NAMALWA (cell line): ENCODE measurements at places on chromosomes 5 and 9.

DNA sequence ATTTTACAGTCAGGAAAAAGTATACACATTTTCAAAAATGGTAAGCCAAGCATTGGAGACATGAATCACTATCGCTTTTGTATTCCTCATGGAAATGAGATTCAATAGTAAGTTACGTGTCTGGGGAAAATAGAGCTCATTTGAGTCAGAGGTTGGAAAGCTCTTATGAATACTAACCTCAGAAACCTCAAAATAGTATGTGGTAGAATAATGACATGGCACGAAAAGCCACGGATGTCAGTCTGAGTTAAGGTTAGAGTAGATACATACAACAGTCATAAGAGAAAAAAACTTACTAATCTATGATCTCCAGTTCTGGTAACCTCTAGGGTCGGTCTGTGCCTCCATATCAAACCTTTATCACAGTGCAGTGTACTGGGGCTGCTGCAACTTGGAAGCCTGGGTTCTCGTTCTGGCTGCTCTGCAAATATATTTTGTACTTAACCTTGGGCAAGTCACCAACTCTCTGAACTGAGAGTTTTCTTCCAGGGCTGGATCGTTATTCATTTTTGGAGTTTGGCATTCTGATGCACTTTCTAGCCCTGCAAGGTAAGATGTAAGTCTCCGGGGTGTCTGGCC, 31.8 kb downstream of the MAP1B start:
- no peak for DNase-seq

DNA sequence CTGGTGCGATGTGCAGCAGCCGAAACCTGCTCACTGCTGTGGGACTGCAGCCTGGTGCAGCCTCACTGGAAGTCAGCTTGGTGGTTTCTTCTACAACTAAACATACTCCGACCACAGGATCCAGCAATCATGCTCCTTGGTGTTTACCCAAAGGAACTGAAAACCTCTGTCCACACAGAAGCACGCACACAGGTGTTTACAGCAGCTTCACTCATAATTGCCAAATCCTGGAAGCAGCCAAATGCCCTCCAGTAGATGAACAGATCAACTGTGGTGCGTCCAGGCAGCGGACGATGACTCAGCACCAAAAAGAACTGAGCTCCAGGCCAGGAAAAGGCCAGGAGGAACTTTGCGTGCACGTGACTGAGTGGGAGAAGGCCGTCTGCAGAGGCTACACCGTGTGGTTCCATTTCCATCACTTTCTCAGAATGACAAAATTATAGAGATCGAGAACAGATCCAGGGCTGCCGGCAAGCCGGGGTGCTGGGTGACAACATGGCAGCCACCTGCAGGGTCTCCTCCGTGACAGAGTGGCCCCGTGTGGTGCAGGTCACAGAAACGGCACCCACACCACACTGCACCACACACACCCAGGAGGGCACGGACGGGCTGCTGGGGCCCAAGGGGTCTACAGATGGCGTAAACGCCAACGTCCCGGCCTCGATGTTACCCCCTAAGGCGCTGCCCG, 23.1 kb upstream of the NSMF start:
- DNase-seq, result no peak

- peak; percentile 43 for DNase-seq
Measured at GRCh38 chr9:33220681-33221567, 19.0 kb upstream of the SPINK4 start.

- no peak for DNase-seq
Measured at GRCh38 chr5:112697322-112697721, 40.4 kb upstream of the APC start.

- DNase-seq, result no peak
Measured at GRCh38 chr5:158410976-158411375, 552.0 kb upstream of the CLINT1 start.

DNA sequence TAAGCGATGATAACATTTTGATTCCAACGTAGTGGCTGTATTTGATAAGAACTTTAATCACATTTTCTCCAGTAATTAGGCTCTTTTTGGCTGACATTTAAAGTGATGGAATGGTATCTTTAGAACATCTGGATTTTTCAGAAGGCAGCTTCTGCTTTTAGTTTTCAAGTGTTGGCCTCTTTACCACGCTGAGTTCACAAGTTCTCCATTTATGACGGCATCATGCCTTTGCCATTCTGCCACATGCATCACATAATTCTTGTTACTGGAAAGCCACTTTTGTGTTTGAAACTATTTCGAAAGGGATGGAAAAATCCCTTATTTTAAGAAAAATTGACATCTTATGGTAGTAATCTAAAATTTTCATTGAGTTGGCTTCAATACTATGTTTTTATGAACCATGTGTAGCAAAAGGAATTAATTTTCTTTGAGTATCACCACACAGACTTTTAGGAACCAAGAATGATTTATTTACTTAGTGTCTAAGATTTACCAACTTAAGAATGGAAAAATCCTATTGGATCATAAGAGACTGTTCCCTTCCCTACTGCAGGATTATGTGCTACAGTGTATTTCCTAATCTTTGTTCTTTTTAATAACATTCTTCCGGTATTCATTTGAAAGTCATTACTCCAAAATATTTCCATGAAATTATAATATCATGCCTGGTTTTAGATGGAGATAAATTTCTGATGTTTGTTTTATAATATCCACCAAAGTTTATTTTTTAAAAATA, 344.2 kb downstream of the ADGRV1 start:
- no peak for DNase-seq

GRCh38 chr5:131163276-131164119, 1.6 kb downstream of the HINT1 start:
- peak; percentile 45 for DNase-seq

- DNase-seq, result no peak
Measured at GRCh38 chr9:131622523-131622922, 77.2 kb downstream of the PRRT1B start.

DNA sequence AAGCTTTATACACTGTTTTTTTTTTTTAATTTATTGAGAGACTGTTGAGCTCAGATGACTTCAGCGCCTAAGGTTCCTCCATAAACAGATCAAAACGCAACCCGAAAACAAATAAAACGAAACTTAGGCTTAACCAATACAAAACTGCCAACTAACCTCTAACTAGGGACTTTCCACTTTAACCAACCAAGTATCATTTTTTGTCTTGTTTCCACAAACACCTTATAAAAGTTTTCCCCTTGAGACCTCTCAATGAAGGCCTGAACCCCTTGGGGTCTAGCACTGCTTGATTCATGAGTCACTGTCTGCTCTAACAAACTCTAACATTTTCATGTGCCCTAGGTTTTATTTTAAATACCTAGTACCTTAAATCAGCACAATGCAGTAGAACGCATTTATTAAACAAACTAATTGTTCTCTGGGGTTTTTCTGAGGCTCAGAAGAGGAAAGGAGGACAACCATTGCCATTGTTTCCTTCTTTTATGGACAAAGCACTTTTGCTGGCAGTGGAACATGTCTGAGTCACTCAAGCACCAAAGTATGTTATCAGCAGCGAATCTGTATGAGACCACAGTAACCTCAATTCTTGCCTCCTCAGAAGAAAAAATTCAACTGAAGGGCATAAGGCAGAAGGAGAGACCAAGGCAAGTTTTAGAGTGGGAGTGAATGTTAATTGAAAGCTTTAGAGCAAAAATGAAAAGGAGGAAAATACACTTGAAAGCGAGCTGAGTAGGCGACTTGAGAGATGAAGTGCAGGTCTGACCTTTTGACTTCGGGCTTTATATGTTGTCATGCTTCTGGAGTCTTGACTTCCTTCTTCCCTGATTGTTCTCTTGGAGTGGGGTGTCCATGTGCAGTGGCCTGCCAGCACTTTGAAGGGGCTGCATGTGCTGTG, 97.7 kb upstream of the HCN1 start:
- no peak for DNase-seq

DNA sequence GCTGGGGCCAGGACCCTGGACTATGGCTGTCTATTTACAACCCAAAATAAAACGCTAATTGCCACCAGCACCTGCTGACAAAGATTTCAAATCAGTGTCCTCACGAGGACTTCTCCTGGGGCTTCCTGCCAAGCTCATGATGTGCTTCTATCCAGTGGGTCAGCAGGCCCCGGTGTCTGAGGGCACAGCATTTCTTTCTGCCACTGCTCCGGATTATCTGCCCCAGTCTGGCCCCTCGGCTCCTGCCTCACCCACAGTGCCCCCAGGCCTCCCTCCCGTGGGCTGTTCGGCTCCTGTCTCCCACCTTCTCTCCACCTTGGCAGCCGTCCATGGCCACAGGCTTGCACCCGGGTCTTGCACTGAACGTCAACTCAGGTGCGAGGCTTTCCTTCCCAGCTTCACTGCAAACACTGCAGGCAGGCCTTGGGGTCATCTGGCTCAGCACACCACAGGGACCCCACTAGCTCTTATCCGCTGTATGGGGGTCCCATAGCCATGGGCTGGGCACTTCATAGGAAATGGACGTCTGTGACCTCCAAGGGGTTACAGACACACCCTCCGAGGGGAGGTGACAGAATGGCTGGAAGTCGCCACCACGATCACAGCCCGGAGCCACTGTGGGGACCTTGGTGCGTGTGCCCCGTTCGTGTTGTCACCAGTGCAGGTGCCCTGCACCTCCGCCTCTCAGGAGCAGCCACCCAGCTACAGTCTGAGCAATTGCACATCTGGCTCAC, 43.8 kb upstream of the FCN1 start:
- no peak for DNase-seq

DNA sequence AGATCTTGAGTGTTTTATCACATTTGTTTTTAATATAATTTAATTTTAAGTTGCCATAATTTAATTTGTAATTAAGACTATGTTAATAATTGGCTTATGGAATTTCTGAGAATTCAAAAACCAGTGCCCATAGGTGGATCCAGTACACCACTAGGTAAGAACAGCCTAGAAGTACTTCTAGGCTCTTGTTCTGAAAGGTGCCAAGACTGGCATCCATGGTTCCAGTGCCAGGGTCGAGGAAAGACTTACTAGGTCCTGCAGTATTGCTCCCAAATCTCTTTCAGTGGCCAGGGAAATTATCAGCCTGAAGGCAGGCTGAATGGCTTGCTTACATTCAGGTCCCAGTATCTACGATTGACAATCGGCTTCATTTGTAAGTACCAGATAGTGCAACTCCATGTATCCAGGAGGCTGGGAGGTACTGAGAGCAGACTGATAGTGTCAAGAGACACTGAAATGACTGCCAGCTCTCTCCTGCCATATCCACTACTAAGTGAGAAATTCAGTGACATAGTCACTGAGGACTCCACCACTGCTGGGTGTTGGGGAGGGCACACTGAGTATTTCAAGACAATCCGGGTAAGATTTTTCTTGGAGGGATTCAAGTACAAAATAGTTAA, 159.2 kb upstream of the CCDC152 start:
- no peak for DNase-seq

DNA sequence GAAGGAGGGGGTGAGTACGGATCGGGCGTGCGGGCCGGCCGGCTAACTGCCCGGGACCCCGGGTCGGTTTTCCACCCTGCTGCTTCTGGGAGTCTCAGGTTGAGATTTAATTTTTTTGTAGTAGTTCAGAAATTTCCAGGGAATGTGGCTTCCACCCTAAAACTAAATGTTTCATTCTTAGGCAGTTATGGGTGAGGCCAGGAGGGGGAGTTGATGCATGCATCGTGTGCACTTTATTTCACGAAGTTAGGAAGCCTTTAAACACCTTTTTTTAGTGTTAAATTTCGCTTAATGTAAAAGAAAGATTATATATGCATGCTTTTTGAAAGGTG, 905 bp downstream of the CDK9 start:
- no peak for DNase-seq

DNA sequence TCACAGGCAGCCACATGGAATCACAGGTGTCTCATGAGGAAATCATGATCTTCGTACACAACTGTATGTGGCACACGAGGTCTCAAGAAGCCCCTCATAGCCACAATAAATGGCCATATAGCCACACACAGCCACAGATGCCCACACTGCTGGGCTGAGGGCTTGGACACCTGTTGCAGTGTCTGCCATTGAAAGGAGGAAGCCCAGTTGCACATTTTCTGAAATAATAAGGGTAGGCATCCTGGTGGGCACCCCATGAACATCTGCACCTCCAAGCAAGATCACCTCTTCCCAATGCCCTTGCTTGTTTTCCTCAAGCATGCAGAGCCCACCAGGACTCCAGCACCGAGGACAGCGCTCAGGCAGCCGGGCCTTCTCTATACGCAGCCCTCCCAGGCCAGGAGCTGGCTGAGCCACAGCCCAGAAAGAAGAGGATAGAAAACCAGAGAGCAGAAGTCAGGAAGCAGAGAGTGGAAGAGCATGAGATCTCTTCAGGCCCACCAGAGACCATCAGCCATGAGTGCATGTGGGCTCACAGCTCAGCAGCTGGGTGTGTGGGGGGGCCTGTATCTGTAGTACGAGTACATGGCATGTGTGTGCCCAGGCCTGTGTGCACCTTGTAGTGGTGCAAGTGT, 1.0 kb upstream of the ACSL6 start:
- no peak for DNase-seq
